ENCODE measurements at places on chromosomes 4 and X.
A peak's percentile ranks its signal among the peaks of the same experiment; 100 is the strongest.

DNA sequence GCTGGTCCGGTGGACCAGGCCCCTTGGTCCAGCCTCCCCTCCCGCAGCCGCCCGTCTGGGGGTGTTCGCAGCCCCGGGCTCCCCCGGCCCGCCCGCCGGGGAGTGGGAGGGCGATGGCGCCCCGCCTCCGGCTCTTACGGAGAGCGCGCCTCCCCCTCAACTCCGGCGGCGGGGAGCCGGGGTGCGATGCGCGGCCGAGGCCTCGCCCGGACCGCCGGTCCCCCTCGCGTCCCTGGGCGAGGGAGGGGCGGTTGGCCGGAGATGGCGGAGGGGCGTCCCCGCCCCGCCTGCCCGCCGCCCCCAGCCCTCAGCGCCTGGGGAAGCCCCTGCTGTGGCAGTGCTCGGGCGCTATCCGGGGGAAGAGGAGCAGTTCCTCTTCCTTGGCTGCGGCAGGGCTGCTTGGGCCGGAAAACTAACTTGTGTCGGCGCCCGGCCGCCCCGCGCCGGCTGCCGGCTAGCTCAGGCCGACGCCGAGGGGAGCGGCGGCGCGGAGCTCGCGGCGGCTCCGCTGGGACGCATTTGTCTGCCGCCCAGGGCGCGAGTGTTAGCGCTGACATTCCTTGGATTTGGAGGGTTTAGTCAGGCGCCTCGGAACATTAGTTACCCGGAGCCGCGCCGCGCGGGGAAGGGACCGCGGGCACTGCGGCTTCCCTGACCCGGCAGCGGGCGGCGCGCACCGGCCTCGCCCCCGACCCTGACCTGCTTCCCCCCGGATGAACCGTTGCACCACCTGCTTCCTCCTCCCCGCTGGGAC, 994 bp downstream of the GALNT7 start:
- peak; percentile 34 for DNase-seq

- DNase-seq, result no peak
Observed at GRCh38 chr4:26931451-26931850, 70.8 kb downstream of the STIM2 start.

- DNase-seq, result no peak
Observed at GRCh38 chr4:107098401-107098800, 62.3 kb upstream of the DKK2 start.

- no peak for DNase-seq
Observed at GRCh38 chr4:84238247-84239090, 260.6 kb downstream of the NKX6-1 start.

- DNase-seq, result no peak
Observed at GRCh38 chr4:94507708-94508107, 56.0 kb downstream of the PDLIM5 start.

DNA sequence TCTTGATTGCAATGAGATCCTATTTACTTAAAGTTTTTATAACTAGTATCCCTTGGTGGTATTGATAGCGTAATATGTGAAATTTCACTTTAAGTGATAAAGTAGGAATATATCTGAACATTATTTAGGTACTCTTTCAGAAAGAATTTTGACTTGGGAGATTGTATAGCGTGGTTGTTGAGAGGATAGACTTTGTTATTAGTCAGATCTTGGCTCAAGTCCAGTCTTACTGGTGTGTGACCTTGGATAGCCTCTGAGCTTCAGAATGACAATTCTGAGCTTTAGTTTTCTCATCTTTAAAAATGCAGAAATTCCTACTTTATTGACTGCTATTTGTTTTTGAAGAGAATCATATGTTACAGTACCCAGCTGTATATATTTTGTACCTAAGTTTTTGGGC, 32.6 kb downstream of the DCK start:
- DNase-seq, result peak; percentile 14

GRCh38 chr4:180560896-180561295, 1682.3 kb upstream of the TENM3 start:
- DNase-seq, result no peak

GRCh38 chrX:141439651-141440050, 144.9 kb downstream of the SPANXA1 start:
- DNase-seq, result no peak

- no peak for DNase-seq
Observed at GRCh38 chr4:42676066-42676951, 19.4 kb upstream of the ATP8A1 start.

DNA sequence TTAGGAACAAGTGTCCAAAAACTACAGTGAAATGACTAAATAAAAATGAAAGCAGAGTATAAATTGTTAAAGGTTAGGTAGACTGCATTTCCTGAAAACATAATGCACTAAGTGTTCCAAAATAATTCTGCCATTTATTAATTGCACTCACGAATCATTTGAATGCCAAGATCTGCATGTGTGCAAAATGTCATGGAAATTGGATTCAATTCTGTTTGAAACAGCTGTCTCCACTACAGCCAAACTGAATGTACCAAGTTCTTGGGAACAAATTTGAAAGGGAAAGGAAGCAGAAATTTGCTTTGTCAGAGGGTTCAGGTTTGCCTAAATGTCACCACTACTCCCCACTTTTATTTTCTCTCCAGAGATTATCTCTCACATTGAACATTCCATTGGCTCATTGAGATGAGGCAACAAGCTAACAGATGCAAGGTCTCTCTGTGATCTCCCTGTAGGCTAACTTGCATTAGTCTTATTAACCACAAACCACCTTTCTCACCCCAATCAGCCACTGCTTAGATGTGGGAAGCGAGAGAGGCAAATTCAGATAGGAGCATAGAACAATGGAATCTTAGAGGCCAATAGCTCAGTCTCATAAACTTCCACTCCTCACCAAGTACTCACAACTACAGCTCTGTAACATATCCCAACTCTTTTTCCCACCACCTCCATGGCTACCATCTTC, 226.6 kb downstream of the KDR start:
- no peak for DNase-seq

DNA sequence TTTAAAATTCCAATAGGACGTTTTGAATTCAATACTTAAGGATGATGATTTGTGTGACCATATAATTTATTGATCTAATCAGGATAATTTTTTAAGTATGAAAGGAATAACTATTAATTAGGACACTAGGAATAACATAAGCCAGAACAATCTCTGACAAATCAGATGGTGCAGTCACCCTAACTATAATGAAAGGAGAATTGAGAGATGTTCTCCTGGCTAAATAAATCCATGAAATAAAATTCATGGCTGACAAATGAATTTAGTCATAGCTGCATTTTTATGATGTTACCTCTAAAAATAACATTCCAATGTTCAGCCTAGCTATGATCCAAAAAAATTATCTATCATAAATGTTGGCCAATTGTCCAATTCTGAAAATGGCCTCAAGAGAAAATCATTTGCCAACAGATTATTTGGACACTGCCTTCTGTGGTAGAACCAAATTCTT, 190.6 kb upstream of the NEIL3 start:
- DNase-seq, result no peak

DNA sequence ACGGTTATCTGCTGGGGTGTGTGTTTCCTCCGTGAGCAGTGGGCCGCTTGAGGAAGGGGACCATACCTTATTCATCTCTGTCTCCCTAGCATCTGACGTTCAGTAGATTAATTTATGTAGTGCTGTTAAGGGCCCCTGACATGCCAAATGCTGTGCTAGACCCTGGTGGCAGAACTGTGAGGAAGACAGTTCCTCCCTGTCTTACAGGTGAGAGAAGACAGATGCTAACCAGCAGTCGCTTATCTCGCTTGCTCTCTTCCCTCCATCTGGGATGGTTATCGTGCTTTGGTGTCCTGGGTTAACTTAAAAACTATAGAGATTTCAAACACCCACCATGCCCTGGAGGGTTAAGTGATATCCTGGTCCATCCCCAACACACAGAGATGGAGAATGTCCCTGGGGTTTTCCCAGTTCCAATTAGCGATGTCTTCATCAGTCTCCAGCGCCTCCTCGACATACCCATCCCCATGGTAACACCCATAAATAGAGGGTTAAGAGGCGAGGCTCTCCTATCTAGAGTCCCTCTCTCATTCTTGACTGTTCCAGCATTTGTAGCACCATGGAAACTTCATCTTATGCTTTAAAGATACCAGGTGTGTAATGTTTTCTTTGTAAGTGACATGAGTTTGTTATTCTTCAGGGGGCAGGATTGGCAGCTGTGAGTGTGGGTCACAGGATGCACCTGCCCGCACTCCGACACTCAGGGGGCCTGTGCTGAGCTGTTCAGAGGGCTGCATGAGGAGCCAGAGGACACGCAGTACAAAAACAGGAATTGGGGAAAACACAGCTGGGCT, 135.2 kb downstream of the STK32B start:
- DNase-seq, result no peak

GRCh38 chr4:160044693-160045092, 941.8 kb downstream of the RAPGEF2 start:
- no peak for DNase-seq

DNA sequence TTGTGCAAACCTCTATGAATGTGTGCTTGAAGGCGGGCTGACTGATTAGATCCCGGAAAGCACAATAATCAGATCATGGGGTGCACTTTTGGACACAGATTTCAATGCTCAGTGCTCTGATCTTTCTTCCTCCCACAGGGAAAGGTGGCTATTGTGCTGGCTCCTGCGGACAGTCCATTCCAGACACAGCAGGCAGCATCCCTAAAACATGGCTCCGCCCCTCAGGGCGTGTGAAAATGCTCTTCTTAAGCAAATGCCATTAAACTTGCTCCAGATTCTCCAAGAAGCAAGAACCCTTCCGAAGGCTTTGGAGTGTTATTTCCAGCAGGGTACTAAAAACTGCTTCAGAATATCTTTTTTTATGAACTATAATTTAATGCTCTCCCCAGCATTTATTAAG, 100.0 kb downstream of the SLC2A9 start:
- DNase-seq, result no peak

GRCh38 chr4:15366721-15367120, 61.1 kb upstream of the C1QTNF7 start:
- no peak for DNase-seq

DNA sequence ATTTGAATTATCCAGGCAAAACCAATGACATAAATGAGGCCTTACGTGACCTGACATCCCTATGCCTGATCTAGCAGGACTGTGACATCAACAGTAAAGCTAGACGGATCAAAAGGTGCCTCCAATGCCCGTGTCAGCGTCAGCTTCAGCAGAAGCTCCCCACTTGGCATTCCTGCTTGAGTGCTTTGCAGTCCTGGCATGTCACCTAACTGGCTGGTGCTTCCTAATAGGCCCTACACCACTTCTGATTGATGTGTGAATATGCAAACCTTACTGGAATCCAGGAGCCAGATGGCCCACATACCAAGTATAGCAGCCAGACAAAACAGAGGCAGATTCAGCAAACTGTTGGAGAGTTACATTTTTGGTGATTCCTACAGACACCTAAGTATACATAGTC, 224.2 kb downstream of the DMD start:
- DNase-seq, result no peak

GRCh38 chr4:59831746-59832145, 1368.4 kb upstream of the ADGRL3 start:
- no peak for DNase-seq

DNA sequence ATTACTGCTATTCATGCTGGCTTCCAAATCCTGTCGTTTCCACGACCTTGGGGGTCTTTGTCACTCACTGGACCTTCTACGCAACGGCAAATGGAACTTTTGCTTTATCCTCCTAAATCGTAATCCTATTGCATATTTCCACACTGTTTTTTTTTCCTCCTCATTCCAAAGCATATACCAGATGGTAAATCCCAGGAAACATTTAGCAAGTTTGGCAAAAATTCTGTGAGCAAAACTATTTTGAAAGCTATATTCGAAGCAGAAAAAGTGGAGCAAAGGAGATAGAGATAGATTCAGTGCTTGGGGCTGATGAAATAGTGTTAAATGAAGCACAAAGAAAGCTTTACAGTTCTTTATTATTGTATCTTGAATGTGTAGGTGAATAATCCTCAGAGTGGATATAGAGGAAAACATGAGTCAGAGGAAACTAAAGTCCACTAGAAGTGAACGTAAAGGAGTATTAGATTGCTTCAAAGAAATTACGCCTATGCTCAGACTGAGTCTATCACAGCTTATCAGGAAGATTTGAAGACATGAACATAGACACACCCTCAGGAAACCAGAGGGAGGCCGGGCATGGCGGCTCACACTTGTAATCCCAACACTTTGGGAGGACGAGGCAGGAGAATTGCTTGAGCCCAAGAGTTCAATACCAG, 50.2 kb upstream of the FAM9A start:
- no peak for DNase-seq

DNA sequence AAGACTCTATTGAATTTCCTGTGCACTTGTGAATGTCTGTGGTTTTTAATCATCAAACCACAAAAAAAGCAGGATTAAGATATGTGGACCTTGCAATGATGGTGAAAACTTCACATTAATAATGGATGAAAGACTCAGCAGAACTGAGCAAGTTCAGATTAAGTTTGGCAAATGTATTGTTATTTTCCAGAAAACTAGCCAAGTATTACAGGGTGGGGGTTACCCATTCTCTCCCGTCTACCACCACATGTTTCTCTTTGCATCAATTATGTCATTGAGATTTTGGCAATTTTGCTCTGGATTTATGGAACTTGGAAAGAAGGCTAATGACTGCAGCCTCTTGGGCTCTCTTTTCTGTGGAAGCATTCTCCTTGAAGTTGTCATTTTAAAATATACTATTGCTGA, 577.1 kb downstream of the ANKRD50 start:
- no peak for DNase-seq

DNA sequence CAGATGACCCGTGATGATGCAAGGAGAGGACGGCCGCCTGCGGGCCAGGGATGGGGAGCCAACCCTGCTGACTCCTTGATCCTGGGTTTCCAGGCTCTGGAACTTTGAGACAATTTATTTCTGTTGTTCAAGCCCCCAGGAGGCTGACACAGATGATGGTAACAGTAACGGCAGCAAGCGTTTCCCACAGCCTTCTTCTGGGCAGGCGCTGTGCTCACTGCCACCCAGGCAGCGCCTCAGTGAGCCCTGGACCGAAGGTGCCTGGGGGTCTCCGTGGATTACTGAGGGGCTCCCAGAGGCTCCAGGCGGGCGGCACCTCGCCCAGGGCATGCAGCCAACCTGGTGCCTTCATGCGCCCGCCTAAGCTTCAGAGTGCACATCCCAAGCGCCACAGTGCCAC, 103.9 kb upstream of the AFAP1 start:
- DNase-seq, result no peak

GRCh38 chr4:74291471-74291870, 16.8 kb upstream of the EPGN start:
- DNase-seq, result no peak

DNA sequence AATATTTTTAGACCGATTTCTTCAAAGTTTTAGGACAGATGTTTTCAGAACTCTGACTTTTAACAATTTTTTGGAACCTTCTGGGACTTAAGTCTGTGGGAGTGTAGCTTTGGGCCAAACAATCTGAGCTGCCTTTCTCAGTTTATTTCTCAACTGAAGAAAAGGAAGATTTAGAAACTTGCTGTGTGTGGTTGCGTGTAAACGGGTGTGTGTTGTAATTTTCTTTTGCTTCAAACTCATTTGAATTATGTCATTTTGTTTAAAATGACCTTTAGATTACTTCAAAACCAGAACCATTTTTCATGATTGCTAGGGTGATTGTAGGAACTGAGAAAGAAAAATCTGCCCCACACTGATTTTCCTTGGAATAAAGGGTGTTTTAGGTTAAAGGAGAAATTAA, 577.7 kb upstream of the GALNTL6 start:
- no peak for DNase-seq
